ENCODE measurements at places on chromosomes 12 and 14.

DNA sequence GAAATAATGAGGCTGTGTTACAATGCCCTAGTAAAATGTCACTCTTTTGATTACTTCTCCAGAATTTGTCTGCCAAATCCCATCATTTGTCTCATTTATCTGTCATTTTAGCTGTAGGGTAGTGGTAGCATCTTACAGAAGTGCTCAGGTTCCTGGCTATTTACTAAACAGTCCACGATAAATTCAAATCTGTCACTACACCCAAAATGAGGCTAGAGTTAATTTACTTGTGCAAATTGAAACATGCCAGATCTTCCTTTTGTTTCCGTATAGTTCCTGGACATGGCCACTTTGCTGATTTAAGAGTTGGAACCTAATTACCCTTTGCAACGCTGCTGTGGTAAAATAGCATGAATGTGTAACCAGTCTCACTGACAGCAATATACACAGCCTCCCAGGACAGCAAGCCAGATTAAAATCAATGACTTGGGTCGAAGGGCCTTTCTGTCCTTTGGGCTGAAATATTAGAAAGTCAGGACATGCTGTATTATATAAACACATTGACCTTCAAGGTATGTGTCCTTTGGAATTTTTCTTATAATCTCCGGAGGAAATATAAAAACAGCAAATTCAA is 485.4 kb downstream of the MDGA2 start:
- no peak for DNase-seq

DNA sequence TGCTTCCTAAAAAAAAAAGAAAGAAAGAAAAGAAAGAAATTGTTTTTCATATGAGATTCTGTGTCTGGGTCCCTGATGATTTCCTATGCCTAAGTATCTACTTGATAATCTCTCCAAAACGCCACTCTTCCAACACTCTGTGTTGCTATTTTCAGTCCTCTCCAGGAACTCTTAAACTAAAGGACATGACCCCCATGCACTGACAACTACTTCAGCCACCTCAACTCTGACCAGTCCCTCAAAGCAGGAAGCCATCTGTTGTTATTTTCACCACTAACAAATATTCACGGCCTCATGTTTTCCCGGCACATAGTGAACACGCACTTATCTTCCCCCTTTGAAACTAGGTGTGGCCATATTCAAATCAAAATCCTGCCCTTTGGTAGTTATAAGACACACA is 259.3 kb downstream of the PPFIA2 start:
- no peak for DNase-seq

DNA sequence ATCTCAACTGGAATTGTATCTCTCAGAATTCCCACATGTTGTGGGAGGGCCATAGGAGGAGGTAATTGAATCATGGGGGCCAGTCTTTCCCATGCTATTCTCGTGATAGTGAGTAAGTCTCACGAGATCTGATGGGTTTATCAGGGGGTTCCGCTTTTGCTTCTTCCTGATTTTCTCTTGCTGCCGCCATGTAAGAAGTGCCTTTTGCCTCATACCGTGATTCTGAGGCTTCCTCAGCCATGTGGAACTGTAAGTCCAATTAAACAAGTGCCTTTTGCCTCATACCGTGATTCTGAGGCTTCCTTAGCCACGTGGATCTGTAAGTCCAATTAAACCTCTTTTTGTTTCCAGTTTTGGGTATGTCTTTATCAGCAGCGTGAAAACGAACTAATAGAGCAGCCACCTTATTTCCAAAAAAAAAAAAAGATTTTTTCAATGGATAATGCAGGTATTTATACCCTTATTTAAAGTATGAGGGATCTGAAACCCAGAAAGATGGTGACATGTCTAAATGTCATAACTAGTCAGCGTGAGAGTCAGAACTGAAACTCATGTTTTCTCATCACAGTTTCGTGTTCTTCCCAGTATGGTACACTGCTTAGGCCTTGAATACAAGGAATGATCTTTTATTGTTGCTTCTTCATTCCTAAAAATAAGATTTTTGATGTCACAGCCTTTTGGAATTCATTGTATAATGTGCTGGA is 89.6 kb downstream of the ERC1 start:
- DNase-seq, result no peak

DNA sequence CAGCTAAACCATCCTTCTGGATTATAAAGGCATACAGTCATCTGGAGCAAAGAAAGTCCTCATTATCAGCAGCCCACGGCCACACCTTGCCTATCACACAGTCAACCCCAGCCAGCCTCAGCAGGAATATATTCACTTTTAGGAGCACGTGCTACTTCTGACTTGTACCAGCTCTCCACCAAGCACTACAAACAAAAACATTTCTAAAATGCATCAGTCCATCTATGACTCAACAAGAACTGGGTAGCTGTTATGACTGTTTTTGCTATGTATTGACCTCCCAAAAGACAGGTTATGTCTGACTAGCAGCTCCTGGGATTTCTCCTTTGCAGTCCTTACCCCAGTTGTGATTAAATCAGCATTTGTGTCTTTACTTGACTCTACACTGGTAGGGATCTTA is 31.2 kb downstream of the NUAK1 start:
- no peak for DNase-seq

DNA sequence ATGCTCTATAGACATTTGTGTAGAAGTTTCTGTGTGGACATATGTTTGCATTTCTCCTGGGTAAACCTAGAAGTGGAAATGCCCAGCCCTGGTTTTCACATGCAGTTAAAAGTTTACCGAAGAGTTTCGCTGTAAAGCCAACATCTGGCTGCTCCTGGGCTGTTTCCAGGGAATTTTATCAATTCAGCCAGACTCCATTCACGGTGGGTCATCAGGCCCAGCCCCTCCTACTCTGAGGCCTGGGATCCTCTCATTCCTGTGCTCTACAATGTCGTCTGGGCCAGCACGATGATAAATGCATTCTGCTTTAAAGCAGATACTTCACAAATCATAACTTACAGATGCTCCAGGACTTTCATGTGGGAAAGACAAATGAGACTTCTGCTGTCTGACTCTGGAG is 7.1 kb downstream of the NUAK1 start:
- no peak for DNase-seq

DNA sequence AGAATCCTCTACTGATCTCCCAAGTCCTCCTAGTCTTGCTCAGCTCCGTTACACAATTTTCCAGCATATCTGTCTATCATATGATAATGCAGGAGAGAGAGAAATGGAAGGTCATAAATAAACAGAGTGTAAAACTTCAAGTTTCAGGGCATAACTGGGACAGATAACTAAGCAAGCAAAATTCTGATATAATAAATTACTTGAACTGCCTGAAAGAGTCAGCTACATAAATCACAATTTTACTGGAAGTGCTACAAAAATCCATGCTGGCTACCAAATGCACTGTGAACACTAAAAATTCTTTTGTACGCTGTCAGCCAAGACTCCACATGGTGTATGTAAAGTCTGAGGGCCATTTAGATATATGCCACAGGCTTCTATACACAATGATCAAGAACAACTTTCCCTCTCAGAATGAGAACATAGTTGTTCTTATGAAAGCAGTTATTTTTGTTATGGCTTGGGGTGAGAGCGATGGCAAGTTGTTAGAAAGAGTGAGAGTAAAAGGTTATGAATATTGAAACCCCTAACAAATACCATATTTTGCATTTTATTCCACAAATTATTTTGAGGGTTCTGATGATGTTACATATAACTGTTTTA is 41.1 kb downstream of the GRIP1 start:
- DNase-seq, result no peak

- peak; percentile 79 for DNase-seq
Measured at GRCh38 chr12:107402041-107403022, 283.3 kb upstream of the PWP1 start.

- no peak for DNase-seq
Measured at GRCh38 chr14:93880021-93880820, 46.9 kb upstream of the FAM181A start.

DNA sequence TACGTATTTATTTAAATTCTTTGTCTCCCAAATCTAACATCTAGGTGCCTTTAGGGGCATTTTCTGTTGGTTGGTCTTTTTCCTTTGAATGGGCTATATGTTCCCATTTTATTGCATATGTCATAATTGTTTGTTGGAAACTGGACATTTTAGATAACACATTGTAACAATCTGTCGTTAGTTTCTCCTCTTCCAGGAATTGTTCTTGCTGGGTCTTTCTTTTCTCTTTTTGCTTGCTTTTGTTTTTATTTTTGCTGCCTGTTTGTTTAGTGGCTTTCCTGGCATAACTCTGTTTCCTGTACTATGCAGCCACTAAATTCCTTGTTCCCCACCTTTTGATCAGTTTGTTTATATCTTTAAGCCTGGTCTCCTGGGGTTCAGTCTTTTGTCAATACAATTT is 244.3 kb upstream of the RTL1 start:
- no peak for DNase-seq

- no peak for DNase-seq
Measured at GRCh38 chr12:56469007-56469930, 891 bp downstream of the SPRYD4 start.

DNA sequence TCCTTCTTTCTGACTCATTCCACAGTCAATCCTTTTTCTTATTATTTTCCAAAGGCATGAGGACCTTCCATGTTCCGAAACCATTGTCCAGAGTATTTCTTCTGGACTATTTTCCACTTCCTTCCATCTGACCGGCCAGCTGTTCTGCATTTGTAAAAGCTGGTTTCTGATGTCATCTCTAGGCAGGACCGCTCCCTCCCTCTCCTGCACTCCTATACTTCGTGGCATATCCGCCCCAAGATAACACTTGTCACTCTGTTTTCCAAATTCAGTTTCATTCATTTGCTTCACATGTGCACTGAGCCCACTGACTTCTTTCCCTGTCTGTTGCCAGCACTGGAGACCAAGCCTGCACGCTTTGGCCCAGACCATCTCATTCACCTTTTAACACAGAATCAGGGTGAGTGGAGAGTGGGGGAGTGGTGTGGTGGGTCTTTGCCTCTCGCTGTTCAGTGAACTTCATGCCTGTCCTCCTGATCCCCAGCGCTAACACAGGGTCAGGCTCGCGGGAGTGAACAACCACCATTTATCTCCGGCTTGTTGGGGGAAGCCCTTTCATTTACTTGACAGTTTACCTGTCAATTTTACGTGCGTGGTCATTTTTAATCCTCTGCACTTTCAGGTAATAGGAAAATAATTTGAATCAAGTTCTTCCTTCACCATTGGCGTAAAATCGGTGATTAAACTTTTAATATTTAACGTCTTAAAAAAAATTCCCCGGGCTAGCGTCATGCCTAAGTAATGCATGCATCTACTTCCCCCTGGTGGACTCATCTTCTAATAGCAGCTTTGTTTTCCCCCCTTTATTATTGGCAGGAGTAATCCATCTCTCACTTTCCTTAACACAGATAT is 52.5 kb downstream of the C12orf75 start:
- no peak for DNase-seq

GRCh38 chr14:78644824-78645559 is 474.8 kb downstream of the NRXN3 start:
- no peak for DNase-seq

DNA sequence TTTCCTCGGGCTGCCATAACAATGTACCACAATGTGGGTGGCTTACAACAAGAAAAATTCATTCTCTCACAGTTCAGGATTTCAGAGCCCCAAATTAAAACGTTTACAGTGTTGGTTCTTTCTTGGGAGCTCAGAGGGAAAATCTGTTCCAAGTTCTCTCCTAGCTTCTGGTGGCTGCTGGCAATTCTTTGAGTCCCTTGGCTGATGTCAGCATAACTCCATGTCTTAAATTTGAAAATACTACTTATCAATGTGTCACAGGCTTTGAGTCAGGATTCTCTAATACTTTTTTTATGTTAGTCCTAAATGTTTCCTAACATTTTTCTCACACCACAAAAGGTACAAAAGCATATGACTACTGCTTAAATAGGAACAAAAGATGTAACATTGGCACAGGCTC is 198.4 kb upstream of the ATXN7L3B start:
- no peak for DNase-seq

DNA sequence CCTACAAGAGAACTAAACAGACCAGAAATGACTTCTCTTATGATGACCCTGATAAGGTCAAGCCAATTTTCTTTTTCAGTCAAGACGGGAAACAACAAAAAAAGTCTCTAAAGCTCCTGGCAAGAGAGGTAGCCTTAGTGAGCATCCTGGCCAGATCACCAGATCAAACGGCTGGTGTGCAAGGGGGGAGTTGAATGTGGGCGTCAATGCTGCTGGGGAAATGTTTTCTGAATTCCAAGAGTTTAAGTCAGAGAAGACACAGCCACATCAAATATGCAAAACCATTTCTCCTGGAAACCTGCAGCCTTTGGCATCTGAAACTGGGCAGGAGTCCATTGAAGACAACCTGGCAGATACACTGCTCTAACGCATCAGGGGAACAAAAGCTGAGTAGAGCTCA is 16.0 kb upstream of the SELPLG start:
- DNase-seq, result no peak

GRCh38 chr14:103273145-103273744 is 60.8 kb upstream of the EIF5 start:
- DNase-seq, result no peak
